Stimulated activated CD4-positive, alpha-beta T cell treated with anti-CD3 and anti-CD28 coated beads, Interleukin-1b, Interleukin-23, amount 100 ng/mL, for 48 hours (primary cell): ENCODE measurements at places on chromosomes 1 and 21.
A peak's percentile ranks its signal among the peaks of the same experiment; 100 is the strongest.

- peak; percentile 42 for DNase-seq
These were observed 106.7 kb downstream of the RNF220 start for GRCh38 chr1:44511769-44512168.

- DNase-seq, result no peak
These were observed 23.7 kb downstream of the SPOCD1 start for GRCh38 chr1:31792116-31792515.

DNA sequence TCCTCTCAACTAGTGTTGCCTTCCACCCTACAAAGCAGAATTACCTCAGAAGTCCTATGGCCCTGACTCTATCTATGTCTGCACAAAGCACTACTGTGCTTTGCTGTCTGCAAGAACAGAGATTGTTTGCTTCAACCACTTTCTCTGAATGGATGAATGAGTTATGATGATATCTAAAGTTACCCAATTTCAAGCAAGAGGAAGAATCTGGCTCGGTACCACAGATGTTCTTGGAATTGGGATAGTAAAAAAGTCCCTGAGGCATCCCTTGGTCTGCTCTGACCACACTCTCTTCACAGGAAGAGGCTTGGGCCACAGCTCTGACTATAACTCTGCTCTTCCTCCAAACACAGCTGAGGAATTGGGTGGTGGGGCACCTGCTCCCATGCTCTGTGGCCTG is 31.2 kb downstream of the MTARC1 start:
- DNase-seq, result no peak

DNA sequence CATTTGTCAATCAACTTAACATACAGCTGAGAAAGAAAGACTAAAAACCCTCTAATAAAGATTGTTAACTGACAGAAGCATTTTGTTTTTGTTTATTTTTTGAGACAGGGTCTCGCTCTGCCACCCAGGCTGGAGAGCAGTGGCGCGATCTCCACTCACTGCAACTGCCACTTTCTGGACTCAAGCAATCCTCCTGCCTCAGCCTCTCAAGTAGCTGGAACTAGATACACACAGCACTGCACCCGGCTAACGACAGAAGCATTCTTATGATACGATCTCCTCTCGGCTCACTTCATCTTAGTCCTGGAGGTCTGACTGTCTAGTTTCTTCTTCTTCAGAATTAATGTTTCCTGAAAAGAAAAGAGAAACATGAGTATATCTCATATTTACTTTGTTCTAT is 23.5 kb downstream of the RSPH1 start:
- no peak for DNase-seq

- DNase-seq, result no peak
These were observed 33.7 kb downstream of the LRRC42 start for GRCh38 chr1:53979712-53980450.

GRCh38 chr1:212958175-212958574 is 7.8 kb downstream of the VASH2 start:
- no peak for DNase-seq
